Kidney epithelial cell (primary cell): ENCODE measurements at places on chromosomes 12 and 14. TPM values are rescaled to one million over a fixed set of nuclear protein-coding genes. Genes with fewer than 3 reads are reported as not detected.

Gene ASB2
- 7.4 and 8.8 TPM in 2 replicates for total RNA-seq

Gene TNFAIP2
- total RNA-seq: 152 and 154 TPM in 2 replicates

Gene TAS2R46
- total RNA-seq: 0.33 and 0.41 TPM in 2 replicates

Gene PLEKHH1
- 9.4 and 11.5 TPM in 2 replicates for total RNA-seq

Gene GARIN6
- not detected in 2 replicates for total RNA-seq

Gene TPH2
- total RNA-seq: not detected in 2 replicates

Gene FAM222A
- 0.58 and 1.1 TPM in 2 replicates for total RNA-seq

Gene FGD4
- total RNA-seq: 11.0 and 17.5 TPM in 2 replicates

Gene KCNC2
- 0.14 TPM in 1 of 2 replicates, not detected in the other for total RNA-seq

Gene CACNA1C
- total RNA-seq: 0.55 and 1.3 TPM in 2 replicates

Gene DCP1B
- 22.4 and 22.9 TPM in 2 replicates for total RNA-seq

Gene LIN7A
- 0.79 and 1.3 TPM in 2 replicates for total RNA-seq

Gene MGP
- 2.2 and 4.0 TPM in 2 replicates for total RNA-seq

Gene BCL2L14
- not detected in 2 replicates for total RNA-seq

Gene CAND1
- 68.9 and 70.4 TPM in 2 replicates for total RNA-seq

Gene TMTC1
- 1.6 and 1.8 TPM in 2 replicates for total RNA-seq

Gene MYH6
- not detected in 2 replicates for total RNA-seq

Gene SNRPF
- total RNA-seq: 11.8 and 13.6 TPM in 2 replicates

Gene ZDHHC22
- total RNA-seq: 0.21 TPM in 1 of 2 replicates, not detected in the other

Gene FBLN5
- 4.8 and 6.0 TPM in 2 replicates for total RNA-seq

Gene KRT75
- not detected in 2 replicates for total RNA-seq

Gene KITLG
- 11.5 and 12.9 TPM in 2 replicates for total RNA-seq

Gene REM2
- total RNA-seq: 0.48 and 1.2 TPM in 2 replicates

Gene GPX2
- not detected in 2 replicates for total RNA-seq

Gene NANOG
- 0.34 TPM in 1 of 2 replicates, not detected in the other for total RNA-seq

Gene ANP32D
- not detected in 2 replicates for total RNA-seq

Gene HOXC6
- total RNA-seq: 1.1 and 1.8 TPM in 2 replicates

Gene DPPA3
- not detected in 2 replicates for total RNA-seq

Gene ENDOU
- not detected in 2 replicates for total RNA-seq

Gene IL22
- not detected in 2 replicates for total RNA-seq

Gene SERPINA3
- 33.9 and 45.3 TPM in 2 replicates for total RNA-seq

Gene GZMB
- total RNA-seq: not detected in 2 replicates
